Right lobe of liver (tissue), 6 donors: ENCODE measurements at places on chromosomes 7 and 10. TPM values are rescaled to one million over a fixed set of nuclear protein-coding genes. Genes with fewer than 3 reads are reported as not detected.

MMD2 gene
- not detected for total RNA-seq

CPA4 gene
- total RNA-seq, result not detected

C7orf57 gene
- total RNA-seq, result not detected

GPNMB gene
- 5.8 TPM for total RNA-seq

DNA sequence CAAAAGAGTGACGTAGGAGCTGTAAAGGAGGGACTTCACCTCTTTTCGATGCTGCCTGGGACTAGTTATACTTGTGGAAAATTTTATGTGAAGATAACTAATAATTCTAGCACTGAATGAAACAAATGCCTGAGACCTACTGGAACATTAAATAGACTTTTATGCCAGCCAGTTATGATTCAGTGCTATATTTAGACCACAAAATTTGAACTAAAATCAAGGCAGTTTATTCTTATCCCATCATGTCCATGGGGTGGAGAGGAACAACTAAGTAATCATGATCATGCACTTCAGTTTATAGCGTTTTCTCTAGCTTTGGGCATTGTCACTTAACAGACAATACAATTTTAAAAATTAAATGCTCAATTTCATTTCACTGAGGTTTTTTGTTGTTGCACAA lies 76.7 kb downstream of the ZEB1 start:
- no peaks in the 10 kb centered on the region for H3K27me3 ChIP-seq
- H3K36me3 ChIP-seq, result no peaks in the 10 kb centered on the region
- DNase-seq, result no peak

DNA sequence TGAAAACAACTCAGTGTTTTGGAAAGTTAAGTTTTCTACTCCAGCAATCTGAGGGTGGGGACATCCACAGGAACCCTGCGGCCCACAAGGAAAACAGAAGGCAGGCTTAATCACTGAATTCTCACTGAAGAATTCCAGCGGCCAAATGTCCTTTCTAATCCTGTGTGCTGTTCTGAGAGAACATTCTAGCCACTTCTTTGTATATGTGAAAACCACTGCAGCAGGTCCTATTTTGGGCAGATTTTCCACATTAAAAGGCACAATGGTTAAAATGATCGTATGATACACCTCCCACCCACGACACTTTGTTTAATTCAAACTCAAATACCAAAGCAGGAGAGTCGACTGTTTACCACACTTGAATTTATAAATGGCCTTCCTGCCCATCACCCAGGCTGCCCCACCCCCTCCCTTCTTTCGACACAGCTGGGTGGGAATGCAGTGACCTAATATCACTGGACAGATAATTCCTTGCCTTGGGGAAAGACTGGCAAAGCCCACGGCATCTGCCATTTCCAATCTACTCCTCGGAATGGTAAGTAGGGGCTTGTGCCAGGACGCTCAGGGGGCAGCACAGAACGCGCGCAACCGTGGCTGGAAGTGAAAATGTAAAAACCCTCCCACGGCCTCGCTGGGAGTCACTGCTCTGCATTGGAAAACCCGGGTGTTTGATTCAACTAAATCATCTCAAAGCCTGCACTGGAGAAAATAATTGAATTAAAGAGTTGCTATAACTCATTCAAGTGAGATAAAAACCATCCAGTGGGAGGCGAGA lies 67.0 kb downstream of the CTBP2 start:
- DNase-seq, result no peak
- H3K36me3 ChIP-seq, result no peaks in the 10 kb centered on the region
- H3K27ac ChIP-seq, result peak overlapping the region; percentile 22
- no peak overlapping the region for H3K4me3 ChIP-seq
- H3K4me1 ChIP-seq, result no peaks in the 10 kb centered on the region
- H3K27me3 ChIP-seq, result no peaks in the 10 kb centered on the region

DNA sequence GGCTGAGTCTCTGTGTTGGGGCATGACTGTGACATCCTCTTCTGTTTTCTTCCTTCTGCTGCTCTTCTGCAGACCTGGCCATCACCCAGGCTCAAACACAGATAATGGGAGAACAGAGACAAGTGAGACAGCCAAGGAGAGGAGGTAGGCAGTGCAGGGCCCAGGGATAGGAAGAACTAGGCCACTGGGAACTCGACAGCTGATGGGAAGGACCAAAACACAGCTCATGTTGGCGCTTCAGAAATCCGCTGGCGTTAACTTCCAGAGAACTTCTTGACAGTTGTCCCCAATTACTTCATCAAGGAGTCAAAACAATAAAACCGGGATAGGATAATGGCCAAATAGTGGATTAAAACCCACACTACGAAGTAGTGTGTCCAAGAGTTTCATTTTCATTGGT lies 97.0 kb upstream of the PALS2 start:
- DNase-seq, result no peak
- H3K27ac ChIP-seq, result no peak overlapping the region
- H3K4me3 ChIP-seq, result no peak overlapping the region

DNA sequence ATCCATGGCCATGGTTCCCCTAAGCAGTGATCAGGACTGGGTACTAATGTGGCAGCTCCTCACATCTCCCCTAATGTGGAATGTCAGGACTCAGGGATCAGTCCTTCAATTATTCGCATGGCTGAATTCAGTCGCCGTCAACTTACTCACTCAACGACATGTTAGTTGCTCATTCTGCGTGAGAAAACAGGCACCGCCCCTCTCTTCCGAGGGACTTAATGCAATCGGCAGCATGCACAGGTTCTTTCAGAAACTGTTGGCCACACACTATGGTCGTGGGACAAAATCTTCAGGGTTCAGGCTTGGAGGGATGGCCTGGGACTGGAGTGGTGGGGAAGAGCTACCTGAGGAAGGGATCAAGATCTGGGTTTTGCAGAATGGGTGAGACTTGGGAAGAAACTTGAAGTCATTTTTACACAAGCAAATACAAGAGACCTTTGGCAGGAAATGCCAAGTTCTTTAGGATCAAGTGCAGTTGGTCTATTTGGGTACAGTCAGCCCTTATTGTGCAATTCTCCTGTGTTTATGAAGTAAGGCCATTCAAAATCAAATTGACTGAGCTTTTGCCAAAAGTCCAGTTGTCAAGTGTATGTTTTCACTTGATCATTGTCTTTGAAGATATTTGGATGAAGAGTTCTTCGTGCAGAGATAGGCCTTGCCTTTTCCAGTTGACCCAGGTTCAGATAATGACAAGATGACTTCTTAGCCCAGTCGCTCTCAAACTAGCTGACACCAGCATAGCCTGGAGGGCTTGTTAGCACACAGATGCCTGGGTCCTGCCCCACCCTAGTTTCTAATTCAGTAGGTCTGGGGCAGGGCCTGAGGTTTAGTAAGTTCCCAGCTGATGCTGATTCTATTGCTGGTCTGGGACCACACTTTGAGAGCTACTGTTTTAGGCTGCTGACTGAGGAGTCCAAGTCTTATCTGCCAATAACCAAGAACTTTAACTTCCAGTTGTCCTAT lies 48.5 kb downstream of the LRRC18 start:
- H3K27me3 ChIP-seq, result no peaks in the 10 kb centered on the region
- DNase-seq, result no peak
- no peaks in the 10 kb centered on the region for H3K36me3 ChIP-seq
- no peak overlapping the region for H3K27ac ChIP-seq
- H3K4me3 ChIP-seq, result no peak overlapping the region
- no peaks in the 10 kb centered on the region for H3K4me1 ChIP-seq

- no peak overlapping the region for H3K27ac ChIP-seq
- H3K27me3 ChIP-seq, result no peaks in the 10 kb centered on the region
- no peaks in the 10 kb centered on the region for H3K36me3 ChIP-seq
- no peak for DNase-seq
- no peak overlapping the region for H3K4me3 ChIP-seq
Measured at GRCh38 chr7:123401295-123401694, 133.1 kb downstream of the IQUB start.
